Right atrium auricular region (tissue), 2 donors: ENCODE measurements at places on chromosomes 12 and 14. TPM values are rescaled to one million over a fixed set of nuclear protein-coding genes. Genes with fewer than 3 reads are reported as not detected.

- DNase-seq: no peak
These were observed 41.7 kb downstream of the NPAS3 start for GRCh38 chr14:32980178-32980901.

DNA sequence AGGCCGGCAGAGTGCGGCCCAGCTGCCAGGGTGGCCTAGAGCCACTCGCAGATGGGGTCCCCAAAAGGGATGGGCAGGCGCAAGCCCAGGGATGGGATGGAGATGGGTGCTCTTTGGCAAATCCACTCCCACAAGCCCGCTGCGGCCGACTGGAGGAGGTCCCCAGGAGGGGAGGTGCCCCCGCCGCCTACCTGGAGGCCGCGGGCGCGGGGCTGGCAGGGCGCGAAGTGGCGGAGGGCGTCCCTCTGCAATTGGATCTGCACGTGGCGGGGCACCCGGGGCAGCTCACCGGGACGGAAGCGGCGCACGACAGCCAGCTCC is 730 bp downstream of the PPP1R3E start:
- no peak for DNase-seq

DNA sequence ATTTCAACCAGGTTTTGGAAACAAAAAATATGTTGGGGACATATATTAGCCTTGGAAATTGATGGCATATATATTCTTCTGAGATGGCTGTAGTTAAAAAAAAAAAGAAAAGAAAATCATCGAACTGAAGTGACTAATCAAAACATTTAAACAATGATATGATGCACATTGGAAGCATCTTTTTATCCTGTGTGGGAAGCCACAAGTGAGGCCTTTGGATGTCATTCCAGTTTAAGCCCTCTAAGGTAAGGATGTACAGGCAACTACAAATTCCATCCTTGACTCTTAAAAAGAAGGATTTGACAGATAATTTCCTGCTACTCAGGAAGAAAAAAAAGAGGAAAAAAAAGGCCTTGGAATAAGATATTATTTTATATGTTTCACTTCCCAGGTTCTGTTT is 9.6 kb upstream of the PTPRB start:
- no peak for DNase-seq

GRCh38 chr12:1391722-1392121 is 202.7 kb downstream of the FBXL14 start:
- DNase-seq: no peak

DNA sequence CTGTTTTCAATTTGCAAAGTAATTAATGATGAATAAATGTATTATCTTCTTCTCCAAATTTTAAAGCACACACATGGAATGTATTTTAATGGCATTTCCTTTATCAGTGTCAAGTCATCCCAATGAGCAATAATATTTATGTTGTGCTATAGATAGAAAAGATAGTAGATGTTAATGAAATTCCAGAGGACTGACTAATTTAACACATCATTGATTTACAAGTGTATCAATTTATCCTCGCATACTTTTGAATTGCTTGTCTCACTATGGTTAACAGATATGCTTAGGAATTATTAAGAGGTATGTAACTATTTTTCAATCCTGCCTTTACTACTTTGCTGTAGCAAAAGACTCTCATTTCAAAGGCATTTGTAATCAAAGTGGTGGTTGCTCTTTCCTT is 842.9 kb downstream of the SLC6A15 start:
- DNase-seq: no peak

- DNase-seq: no peak
These were observed 139.4 kb downstream of the MON2 start for GRCh38 chr12:62605981-62606380.

- no peak for DNase-seq
These were observed 5.1 kb upstream of the LTBP2 start for GRCh38 chr14:74616996-74617700.

- DNase-seq: no peak
These were observed 230.2 kb downstream of the EPS8 start for GRCh38 chr12:15558915-15559528.

DNA sequence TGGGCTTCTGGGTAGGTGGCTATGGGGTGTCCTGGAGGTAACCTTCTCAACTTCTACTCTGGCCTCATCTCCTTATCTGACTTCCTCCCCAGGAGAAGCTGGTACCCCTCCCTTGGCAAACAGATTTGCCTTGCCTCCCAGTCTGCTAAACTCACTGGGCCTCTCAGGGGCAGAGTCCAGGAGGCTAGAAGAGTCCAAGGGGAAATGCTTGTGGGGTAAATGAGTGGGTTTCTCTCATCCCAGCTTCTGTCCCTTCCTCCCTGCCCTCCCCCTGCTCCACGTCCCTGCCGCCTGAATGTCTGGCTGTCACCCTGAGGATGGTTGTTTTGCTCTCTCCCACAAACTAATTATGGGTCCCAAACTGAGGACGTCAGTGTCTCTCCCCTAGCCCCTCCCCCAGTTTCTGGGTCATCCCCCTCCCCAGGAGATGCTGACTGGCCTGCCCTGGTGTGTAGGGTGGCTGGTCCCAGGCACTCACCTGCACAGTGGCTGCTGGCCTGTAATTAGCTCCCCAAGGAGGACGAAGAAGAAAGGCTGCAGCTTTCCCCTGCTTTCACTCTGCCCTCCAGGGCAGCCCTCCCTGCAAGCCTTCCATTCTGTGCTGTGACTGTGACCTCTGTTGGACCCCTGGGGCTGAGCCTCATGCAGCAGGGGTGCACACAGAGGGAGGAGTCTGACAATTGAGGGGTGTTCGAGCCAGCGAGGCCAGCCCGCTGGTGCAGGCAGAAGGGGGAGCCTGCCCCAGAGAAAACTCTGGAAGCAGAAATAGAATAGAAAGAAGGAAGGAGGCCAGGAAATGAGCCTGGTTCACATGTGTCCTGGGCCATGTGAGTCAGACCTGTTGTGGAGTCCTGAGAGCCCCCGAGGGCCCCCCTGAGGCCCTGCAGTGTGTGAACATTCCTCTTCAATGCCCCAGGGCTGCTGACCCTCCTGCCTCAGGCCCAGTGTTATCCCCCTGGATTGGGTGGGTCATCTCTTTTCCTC is at the start of gene LRP1-AS:
Gene LRP1-AS (minus strand): TSS at position 659 of the 984 bp plus-strand sequence.
- no peak for DNase-seq

- DNase-seq: no peak
These were observed 63.2 kb downstream of the KLHL28 start for GRCh38 chr14:44898551-44898950.

- DNase-seq: no peak
These were observed 734.2 kb downstream of the MED13L start for GRCh38 chr12:115543269-115543668.

DNA sequence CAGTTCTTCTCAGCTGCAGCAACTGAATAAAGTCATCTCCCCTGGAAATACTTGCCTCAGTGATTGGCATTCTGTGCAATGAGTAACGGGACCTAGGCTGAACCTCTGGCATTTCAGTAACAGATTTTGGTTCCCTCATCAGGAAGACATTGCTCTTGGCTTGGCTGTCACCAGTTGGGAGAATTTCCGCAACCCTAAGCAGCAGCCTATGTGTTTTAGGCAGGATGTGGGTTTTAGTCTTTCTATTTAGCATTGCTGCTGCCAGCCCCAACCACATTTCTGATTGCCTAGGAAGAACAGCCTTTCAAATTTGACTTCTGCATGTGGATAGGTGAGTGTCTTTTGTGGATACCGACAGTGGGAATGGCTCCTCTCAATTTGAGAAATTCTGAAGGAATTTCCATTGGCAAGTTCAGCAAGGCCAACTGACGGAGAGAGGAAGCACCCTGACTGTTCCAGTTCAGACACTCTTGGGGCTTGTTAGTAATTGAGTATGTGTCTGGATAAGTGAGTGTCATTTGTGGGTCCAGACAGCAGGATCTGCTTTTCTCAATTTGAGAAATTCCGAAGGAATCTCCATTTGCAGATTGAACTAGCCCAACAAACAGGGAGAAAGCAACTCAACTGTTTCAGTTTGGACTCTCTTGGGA is 19.0 kb upstream of the CLEC2A start:
- DNase-seq: no peak

DNA sequence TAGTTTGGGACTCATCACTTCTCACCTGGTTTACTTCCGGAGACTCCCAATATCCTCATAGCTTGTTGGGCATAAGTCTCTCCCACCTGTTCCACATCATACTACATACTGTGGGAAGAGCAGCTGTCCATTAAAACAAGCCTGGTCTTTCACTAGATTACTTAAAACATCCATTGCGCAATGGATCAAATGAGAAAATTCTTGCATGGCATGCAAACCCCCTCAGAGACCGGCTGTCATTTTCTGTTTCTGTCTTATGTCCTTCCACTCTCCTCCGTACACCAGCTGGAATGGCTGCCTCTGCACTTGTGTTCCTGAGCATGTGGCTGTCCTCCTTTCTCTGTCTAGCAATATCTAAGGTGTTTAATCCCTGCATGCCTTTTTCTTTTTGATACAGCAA is 265.6 kb downstream of the TMEM117 start:
- no peak for DNase-seq

GRCh38 chr12:31876568-31877424 is 82.4 kb upstream of the RESF1 start:
- no peak for DNase-seq

DNA sequence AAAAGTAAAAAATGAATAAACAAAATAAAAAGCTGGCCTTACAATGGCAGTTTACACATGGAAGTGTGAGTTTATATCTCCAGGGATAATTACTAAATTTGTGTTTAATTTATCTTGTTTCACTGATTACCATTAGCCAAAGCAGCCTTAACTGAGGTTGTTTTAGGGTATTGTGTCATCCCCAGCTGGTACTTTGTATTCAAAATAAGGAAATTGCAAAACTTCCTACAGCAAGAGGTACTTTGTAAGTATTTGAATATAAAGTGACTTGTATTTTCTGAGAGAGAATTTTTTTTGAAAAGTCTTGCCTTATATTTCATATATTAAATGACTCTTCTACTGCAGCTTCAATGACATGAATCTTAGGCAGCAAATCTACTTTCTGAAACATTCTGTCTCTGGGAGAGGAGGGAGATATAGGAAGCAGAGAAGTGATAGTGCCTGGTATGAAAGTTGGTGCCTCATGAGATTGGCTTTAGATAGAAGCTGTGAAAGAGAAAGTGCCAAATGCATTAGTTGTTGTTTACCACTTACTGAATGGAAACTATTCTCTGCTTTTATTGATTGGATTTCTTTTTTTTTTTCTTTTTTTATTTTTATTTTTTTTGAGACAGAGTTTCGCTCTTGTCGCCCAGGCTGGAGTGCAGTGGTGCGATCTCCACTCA is 6.7 kb downstream of the FNTB start:
- DNase-seq: no peak

DNA sequence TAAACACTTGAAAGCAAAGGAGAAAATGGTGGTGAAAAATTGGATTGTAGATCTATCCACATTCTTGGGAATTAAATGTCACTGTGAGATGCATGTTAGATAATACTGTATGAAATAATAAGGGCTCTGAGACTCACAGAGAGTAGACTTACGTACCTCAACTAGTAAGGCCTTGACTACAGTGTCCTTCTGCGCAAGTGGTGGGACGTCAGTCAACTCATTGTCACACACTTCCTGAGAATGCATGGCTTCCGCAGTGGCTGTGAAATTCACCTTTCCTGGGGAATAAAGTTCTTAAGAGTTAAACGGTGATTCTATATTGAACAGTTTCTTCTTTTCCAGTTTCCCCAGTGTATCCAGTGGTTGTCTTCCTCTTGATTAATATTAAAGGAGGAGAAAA is 32.6 kb upstream of the PZP start:
- no peak for DNase-seq

GRCh38 chr12:32261638-32262037 is 137.7 kb upstream of the FGD4 start:
- no peak for DNase-seq

RAB3IP gene
- 37.1 TPM for total RNA-seq

CLEC4D gene
- 0.63 TPM for total RNA-seq

ITGB7 gene
- total RNA-seq: not detected
